Activated CD8-positive, alpha-beta memory T cell treated with anti-CD3 and anti-CD28 coated beads for 1 hour (primary cell): ENCODE measurements at places on chromosomes 5 and 9.

GRCh38 chr9:93052791-93053540, 5.5 kb upstream of the SUSD3 start:
- DNase-seq = no peak

- DNase-seq = no peak
Observed at GRCh38 chr5:7878381-7878873, 9.5 kb downstream of the MTRR start.

- no peak for DNase-seq
Observed at GRCh38 chr9:111940697-111941096, 44.1 kb downstream of the UGCG start.

- DNase-seq = no peak
Observed at GRCh38 chr5:91059409-91059808, 323.7 kb downstream of the ARRDC3 start.

DNA sequence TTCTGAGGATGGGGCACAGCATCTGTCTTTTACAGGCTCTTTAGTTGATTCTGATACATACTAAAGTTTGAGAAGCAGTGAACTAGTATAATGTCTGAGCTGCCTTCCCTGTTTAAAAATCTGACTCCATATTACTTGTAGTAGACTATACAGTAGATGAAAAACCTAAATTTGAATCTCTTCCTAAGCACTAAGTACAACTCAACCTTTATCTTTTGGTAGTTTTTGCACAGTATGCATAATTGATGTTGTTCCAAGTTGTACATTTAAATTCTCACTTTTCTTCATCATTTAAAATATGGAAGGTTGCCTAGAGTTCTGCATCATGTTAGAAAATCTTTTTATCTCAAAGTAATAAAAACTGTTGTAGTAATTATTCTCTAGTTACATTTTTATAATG, 98.6 kb upstream of the CKMT2 start:
- no peak for DNase-seq

- DNase-seq = no peak
Observed at GRCh38 chr5:180439911-180440769, 54.0 kb upstream of the CNOT6 start.

DNA sequence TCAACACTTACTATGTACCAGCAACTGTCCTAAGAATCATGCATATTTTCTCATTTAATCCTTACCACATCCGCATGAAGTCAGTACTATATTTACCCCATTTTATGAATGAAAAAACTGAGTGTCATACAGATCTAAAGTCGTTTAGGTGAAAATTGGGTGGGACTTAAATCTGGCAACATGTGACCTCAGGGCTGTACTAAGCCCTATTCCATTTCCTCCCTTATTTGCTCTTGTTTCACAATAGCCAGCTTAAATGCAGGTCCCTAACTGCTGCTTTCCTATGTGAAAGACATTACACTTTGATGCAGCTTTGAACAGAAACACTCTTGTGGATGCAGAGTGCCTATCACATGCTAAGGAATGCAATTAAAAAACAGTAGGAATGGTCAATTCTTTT, 2.5 kb upstream of the RAB14 start:
- no peak for DNase-seq

- no peak for DNase-seq
Observed at GRCh38 chr5:1416856-1417469, 28.3 kb downstream of the SLC6A3 start.

- no peak for DNase-seq
Observed at GRCh38 chr5:66596636-66597182, 516 bp downstream of the MAST4 start.
